ENCODE measurements at places on chromosomes 1 and 21.

GRCh38 chr21:17539743-17540341 is 27.0 kb downstream of the CXADR start:
- H3K4me1 ChIP-seq, result peaks cover 36% of the 10 kb centered on the region
- H3K27me3 ChIP-seq, result no peaks in the 10 kb centered on the region
- no peak for DNase-seq
- H3K4me3 ChIP-seq, result no peak overlapping the region
- no peak overlapping the region for H3K27ac ChIP-seq
- H3K36me3 ChIP-seq, result peaks cover 17% of the 10 kb centered on the region

DNA sequence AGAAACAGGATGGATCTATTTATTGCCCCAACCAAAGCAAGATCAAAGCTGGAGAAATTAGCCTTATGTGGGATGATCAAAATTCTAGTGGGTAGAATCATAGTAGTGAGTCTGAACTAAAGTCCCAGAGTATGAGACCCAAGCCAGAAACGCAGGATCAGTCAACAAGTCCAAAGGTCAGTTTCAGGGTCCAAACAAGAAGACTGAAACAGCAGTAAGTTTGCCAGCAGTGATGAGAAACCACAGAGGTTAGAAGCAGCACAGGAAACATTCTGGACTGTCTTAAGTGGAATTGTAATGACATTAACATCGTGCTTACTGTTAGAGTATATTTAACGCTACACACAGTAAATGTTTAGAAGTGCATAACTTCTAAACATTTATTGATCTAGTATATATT is 251.0 kb downstream of the LRRIQ3 start:
- no peak for DNase-seq
- H3K4me1 ChIP-seq, result peaks cover 4% of the 10 kb centered on the region
- H3K27me3 ChIP-seq, result peaks cover 3% of the 10 kb centered on the region
- no peak overlapping the region for H3K27ac ChIP-seq
- no peaks in the 10 kb centered on the region for H3K36me3 ChIP-seq

GRCh38 chr1:19122668-19123067 is 87.4 kb downstream of the UBR4 start:
- H3K36me3 ChIP-seq, result peaks cover 61% of the 10 kb centered on the region
- DNase-seq, result no peak
- H3K27ac ChIP-seq, result no peak overlapping the region
- H3K4me3 ChIP-seq, result no peak overlapping the region

- no peaks in the 10 kb centered on the region for H3K27me3 ChIP-seq
- peaks cover 47% of the 10 kb centered on the region for H3K4me1 ChIP-seq
- no peak for DNase-seq
- H3K27ac ChIP-seq, result peak overlapping the region; percentile 83
These were observed 122.3 kb downstream of the TNFSF18 start for GRCh38 chr1:172928412-172928811.

DNA sequence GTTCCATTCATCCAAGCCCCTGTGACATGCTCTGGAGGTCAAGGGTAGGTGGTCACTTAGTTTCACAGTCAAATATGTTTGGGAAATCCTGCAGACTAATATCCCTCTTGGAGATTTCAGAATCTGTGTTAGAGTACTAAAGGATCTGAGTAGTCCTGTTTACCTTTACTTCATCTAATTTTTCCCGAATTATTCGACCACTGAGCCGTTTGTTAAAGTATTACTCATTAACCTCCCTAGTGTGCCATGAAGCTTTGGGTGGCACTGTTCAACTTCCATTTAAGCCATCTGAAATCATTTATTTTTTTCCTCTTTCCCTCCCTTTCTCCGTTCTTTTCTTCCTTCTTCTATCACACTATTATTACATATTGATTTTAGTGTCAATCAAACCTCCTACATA is 109.9 kb downstream of the NGF start:
- peaks cover 15% of the 10 kb centered on the region for H3K4me1 ChIP-seq
- no peak overlapping the region for H3K27ac ChIP-seq
- no peak for DNase-seq
- no peaks in the 10 kb centered on the region for H3K27me3 ChIP-seq
- no peak overlapping the region for H3K4me3 ChIP-seq
